Activated naive CD4-positive, alpha-beta T cell treated with anti-CD3 and anti-CD28 coated beads, Interleukin-2, amount 50 U/mL, for 72 hours (primary cell): ENCODE measurements at places on chromosomes 4 and X. TPM values are rescaled to one million over a fixed set of nuclear protein-coding genes. Genes with fewer than 3 reads are reported as not detected.

DNA sequence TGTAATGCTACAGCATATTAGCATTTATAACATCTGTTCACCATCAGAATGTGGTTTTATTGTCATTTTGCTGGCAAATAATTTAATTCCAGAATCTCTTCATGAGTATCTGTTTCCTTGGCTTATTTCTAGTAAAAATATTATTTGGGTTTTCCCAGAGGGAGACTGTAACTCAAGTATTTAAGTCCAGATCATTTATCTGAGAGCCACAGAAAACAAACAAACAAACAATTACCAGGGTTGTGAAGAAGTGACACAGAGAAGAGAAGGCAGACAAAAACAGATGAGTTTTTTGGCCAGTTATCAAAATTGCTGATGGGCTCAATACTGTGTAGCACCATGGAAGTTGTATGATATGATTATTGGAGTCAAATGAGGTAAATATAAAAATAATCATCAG lies 515.1 kb downstream of the TECRL start:
- no peak for DNase-seq

- DNase-seq, result no peak
These were observed 166.4 kb upstream of the AFF2 start for GRCh38 chrX:148333989-148334388.

DNA sequence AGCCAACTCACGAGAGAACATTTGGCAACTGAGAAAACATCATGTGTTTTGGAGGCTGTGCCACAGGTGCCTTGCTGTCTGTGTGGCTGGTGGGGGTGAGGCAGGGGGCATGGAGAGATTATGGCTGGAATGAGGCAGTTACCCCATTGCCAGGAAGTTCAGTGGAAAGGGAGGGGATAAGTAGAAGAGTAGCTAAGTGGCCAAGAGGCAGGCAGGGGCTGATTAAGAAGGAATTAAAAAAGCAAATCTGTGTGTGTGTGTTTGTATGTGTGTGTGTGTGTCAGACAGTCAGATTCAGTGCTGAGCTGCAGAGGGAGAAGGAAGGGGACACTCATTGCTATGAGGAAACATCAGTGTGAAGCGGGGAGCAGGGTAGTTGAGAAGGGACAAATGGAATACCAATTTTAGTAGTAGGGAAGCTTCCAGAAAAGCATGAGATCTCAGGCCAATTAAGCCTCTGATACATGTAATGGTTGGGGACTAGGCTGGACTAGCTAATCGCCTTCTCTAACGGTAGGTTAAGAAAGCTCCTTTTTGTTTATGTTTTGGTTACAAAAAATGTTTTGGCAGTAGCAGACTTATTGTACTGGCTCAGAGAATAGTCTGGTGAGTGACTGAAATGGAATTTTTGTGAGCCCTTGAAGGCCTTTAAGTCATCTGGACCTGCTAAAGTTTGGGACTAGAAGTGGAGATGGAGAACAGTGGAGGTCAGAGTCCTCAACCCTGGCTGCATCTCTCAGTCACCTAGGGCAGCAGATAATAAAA lies 18.5 kb downstream of the TMEM164 start:
- no peak for DNase-seq

DNA sequence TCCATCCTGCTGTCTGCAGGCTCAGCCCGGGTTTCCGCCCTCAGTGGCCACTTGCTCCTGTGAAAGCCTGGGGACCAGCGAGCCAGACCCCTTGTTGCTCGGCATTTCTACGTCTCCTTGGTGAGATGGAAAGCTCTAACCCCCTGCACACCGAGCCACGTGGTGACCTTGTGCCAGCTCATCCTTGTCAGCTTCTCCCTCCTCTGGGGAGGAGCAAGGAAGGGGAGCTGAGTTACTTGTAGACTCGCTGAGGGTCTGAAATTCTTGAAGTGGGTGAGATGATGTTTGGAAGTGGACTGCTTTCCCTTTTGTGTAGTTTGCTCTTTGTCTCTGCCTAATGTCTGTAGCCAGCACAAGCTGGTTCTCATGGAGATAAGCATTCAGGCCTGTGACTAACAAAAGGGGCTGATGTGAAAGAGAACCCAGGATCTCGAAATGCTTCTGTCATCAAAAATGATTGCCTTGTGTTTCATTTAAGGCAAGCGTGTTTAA lies 29.3 kb downstream of the RGS12 start:
- DNase-seq, result no peak

ELF2 gene
- total RNA-seq, result 34.9 TPM

OTC gene
- total RNA-seq, result not detected
